ENCODE measurements at places on chromosomes 3 and 15. TPM values are rescaled to one million over a fixed set of nuclear protein-coding genes. Genes with fewer than 3 reads are reported as not detected.

DNA sequence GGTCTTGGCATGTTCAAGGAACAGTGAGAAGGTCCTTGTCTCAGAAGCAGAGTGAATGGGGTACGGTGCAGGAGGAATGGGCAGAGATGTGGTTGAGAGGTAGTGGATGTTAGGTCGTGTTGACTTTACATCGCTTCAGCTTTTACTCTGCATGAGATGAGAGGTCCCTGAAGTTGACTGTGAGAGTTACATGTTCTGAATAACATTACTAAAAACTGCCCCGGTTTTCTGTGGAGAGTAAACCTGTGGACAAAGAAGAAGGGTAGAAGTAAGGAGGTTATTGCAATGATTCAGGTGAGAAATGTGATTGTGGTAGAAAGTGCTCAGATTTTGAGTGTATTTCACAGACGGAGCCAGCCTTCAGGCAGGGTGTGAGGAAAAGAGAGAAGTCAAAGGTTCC, 105.6 kb downstream of the ARNT2 start:
- DNase-seq, result no peak

GRCh38 chr3:191166368-191166767, 32.7 kb upstream of the OSTN start:
- no peak for DNase-seq

DNA sequence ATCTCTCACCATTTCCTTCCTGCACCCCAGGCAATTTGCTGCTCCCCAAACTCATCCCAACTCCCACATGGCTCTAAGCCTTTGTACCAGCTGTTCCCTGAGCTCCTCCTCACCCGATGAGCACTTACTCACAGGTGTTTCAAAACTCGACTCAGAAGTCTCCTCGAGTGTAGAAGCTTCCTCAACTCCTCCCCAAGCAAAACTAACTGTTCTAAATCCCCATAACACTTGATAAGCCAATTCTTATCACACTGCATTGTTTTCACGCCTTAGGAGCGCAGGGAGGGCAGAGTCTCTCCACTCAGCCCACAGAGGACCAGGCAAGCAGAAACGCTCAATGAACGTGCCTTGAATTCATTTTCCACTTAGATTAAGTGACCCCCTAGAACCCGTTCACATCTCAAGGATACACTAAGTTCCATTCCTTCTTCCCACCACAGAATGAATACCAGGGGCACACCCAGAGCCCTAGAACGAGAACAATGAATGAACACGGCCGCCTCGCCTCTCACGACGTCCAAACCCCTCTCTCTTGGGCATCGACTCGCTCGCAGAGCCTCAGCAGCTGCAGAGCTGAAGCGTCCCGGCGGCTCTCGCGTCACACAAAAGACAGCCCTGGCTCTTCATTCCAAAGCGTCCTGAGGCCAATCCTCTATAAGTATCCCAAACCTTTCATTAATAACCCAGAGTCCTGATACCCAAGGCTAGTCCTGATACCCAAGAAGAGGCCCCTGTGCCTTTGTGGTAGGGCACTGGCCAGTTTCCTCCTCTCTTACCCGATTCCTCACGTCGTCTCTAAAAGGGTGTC, 1.1 kb downstream of the RAF1 start:
- DNase-seq, result no peak

Gene SKIL
- 48.5 TPM for total RNA-seq

Gene FGF7
- total RNA-seq, result 57.6 TPM

Gene ITIH3
- total RNA-seq, result 0.48 TPM
